CD8-positive, alpha-beta memory T cell (primary cell): ENCODE measurements at places on chromosomes 16 and 17. TPM values are rescaled to one million over a fixed set of nuclear protein-coding genes. Genes with fewer than 3 reads are reported as not detected.

- no peak overlapping the region for H3K27ac ChIP-seq
- H3K4me3 ChIP-seq = no peak overlapping the region
- H3K36me3 ChIP-seq = no peaks in the 10 kb centered on the region
- DNase-seq = no peak
- H3K27me3 ChIP-seq = no peaks in the 10 kb centered on the region
These were observed 195.3 kb upstream of the AXIN2 start for GRCh38 chr17:65756760-65757159.

GRCh38 chr16:12453832-12454231 is 349.9 kb downstream of the CPPED1 start:
- H3K4me1 ChIP-seq = no peaks in the 10 kb centered on the region
- DNase-seq = no peak

Gene C16orf90
- polyA plus RNA-seq = not detected

Gene ZNF778
- polyA plus RNA-seq = 4.1 TPM

Gene HSPB9
- not detected for polyA plus RNA-seq
